GM12865 (cell line): ENCODE measurements at places on chromosomes 11 and 22.

GRCh38 chr11:1872267-1872985 lies 19.3 kb downstream of the PRR33 start:
- no peak for DNase-seq

DNA sequence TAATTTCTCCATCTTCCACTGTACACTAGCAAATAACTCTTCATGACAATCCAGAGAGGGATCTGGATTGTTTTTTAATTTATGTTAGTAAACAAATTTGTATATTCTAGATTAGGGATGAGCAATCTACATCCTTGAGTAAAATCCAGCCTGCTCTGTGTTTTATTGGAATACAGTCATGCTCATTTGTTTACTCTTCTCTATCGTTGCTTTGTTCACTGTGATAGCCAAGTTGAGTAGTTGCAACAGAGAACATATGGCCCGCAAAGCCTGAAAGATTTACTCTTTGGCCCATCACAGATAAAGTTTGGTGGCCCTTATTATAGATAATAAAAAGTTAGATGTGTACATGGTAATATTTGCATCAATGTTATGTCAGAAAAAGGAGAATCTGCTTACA lies 6.2 kb upstream of the BLID start:
- DNase-seq, result no peak

DNA sequence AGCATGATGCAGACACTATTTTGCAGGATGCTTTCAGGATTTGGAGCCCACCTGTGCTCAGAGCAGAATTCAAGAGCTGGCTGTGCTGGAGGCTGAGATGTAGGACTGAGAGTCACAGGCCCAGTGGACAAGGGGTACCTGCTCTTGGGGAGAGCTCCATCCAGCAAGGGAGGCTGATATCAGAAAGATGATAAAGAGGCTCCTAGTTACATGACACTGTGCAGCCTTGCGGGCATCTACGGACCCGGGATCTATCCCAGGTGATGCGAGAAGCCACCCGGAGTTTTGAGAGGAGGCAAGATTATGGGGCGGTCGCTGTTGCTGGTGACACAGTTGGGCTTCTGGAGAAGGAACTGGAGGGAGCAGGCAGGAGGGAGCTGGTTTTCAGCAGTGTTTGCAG lies 579.0 kb downstream of the TBC1D22A start:
- DNase-seq, result no peak

DNA sequence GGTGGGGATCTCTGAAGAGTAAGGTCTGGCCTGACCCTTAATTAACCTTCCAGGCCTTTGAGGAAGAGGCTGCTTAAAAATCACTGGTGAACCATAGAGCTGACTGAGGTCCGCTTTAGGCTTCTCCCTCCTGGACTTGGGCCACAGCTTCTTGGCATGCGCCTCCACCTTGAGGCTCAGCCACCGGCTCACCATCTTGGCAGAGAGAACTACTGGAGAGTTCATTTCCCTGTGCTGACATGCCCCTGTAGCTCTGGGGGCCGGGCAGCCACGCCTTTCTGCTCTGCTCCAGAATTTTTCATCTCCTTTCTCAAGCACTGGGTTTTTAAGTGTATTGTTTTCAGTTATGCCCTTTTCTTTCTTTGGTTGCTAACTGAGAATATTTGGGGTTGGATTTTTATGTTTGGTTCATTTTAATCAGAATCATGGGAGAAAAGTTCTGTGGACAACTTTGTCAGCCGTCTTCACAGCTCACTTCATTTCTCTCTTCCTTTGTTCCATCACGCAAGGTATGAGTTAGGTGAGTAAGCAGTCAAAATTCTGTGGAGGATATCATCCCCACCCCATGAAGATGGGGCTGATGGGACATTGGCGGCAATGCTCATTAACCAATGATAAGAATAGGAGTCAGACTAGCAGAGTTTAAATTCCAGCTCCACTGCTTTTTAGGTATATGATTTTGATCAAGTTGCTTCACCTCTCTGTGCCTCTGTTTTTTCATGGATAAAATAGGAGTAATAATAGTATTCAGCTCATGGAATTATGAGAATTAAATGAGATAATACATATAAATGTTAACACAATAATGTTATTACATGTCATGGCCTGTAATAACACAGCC lies 103.9 kb downstream of the DBX1 start:
- DNase-seq, result no peak

DNA sequence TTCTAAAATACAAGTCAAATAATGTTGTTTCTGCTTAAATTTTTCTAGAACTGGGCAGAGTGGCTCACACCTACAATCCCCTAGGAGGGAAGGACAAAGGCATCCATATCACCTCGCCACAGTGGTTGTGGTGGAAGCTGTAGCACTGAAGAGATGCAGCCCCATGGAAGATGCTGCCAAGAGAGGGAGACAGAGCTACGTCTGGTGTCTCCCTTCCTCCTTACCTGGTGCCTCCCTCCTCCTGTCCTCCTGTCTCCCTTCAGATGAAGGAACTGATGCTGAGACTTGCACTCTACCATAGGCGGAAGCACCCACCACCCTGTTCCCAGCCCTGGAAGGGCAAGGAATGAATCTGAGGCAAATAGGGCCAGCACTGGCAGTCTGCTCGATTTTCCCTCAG lies 22.3 kb downstream of the MMP27 start:
- DNase-seq, result no peak

DNA sequence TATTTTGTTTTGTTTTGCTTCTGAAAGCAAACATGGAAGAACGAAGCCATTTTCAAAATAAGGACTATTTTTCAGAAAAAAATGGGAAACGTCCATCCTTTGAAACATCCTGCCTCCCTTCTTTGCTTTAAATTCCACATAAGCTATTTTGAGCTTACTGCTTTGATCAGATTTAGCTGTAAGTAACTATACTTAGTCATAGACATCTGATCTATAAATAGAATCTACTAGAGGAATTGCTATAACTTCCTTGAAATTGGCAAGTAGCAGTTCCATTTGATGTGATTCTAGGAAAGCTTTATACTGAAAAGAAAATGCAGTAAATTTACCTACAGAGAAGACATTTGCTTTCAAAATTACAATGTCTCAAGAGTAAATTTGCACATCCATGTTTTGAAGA lies 305.8 kb downstream of the TTC28 start:
- DNase-seq, result no peak

- peak; percentile 78 for DNase-seq
Measured at GRCh38 chr11:94583866-94584500, 16.8 kb downstream of the PIWIL4 start.

GRCh38 chr22:39873965-39874364 lies 19.6 kb downstream of the ENTHD1 start:
- no peak for DNase-seq

- peak; percentile 17 for DNase-seq
Measured at GRCh38 chr11:7056828-7057513, 31.8 kb upstream of the RBMXL2 start.

GRCh38 chr11:14388352-14388751 lies 29.4 kb upstream of the RRAS2 start:
- no peak for DNase-seq

GRCh38 chr22:27610863-27611786 lies 190.4 kb downstream of the MN1 start:
- DNase-seq, result no peak

- DNase-seq, result peak; percentile 53
Measured at GRCh38 chr11:118705111-118705741, 25.8 kb upstream of the TREH start.

DNA sequence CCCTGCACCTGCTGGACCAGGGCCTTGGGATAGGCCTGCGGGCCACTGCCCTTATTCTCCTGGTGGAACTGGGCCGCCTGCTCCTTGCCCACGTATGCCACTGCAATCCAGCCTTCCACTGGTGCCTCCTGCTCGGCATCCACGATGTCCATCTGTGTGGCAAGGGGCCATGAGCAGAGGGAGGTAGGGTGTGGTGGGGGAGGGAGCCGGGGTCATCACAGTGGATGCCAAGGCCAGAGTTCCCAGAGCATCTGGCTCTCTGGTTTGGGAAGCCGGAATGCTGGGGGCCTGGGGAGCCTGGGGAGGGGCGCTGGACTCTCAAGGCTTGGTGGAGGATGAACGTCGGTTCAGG lies 627 bp downstream of the RNF215 start:
- no peak for DNase-seq

GRCh38 chr11:44445500-44446365 lies 119.7 kb upstream of the CD82 start:
- DNase-seq, result no peak

DNA sequence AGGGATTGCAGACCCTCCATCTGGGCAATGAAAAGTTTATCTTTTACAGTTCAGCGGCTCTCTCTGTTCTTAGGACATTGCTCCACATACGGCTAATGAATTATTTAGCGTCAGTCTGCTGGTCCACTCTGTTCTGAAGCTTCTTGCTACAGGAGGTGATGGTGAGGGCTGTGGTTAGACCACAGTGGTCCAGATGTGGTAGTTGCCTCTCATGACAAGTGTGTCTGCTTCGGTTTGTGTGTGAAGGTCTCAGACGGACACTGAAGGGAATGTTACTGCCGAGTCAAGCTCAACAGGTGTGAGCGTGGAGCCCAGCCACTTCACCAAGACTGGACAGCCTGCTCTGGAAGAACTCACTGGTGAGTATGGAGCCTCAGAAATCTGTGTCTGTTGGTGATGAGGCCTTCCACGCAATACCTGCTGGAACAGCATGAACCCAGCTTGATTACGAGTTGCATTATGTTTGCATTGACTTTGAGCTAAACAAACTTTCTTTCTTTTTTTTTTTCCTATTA lies 220.8 kb downstream of the DBX1 start:
- DNase-seq, result peak; percentile 57

DNA sequence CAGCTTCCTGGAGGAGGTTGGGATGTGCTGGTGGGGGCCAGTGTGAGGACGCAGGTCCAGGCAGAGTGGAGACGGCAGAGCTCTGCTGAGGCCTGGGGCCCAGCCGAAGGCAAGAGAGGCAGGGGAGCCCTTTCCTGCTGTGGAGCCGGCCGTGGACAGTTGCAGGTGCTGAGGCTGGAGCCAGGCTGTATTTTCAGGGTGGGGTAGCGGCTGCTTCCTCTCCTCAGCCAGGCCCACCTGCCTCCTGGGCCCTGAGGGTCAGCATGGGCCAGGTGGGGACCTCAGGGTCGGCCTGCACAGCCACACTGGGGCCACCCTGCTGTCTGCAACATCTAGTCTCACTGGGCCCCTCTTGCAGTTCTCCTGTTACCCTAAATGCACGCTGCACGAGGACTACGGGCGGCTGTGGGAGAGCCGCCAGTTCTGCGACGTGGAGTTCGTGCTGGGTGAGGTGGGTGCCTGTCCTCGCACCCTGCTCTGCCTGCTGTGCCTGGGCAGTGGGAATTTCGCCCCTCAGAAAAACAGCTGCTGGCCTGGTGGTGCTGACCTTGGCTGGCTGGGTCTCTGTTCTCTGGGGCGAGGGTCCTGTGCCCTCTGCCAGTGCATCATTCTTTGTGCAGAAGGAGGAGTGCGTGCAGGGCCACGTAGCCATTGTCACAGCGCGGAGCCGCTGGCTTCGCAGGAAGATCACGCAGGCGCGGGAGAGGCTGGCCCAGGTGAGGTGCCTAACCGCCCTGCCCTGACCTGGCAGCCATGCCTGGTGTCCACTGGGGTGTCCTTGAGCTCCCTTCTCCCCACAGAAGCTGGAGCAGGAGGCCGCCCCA lies 8.4 kb downstream of the THAP7 start:
- no peak for DNase-seq

DNA sequence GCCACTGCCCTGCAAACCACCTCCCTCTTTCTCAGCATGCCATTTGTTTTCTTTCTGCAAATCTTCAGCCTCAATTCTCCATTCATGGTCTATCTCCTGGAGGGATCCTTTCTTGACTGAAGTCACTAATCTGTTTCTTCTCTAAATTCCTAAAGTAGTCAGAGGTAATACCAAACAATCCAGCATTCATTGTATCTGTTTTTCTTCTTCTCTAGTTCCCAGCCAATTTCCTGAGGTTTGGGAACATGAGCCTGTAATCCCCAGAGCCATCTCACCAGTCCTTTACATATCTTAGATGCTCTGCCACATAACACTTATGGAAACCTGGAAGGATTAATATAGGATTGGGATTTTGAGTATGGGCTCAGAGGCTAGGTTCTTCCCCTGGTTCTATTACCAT lies 86.5 kb downstream of the MICAL2 start:
- DNase-seq, result no peak

DNA sequence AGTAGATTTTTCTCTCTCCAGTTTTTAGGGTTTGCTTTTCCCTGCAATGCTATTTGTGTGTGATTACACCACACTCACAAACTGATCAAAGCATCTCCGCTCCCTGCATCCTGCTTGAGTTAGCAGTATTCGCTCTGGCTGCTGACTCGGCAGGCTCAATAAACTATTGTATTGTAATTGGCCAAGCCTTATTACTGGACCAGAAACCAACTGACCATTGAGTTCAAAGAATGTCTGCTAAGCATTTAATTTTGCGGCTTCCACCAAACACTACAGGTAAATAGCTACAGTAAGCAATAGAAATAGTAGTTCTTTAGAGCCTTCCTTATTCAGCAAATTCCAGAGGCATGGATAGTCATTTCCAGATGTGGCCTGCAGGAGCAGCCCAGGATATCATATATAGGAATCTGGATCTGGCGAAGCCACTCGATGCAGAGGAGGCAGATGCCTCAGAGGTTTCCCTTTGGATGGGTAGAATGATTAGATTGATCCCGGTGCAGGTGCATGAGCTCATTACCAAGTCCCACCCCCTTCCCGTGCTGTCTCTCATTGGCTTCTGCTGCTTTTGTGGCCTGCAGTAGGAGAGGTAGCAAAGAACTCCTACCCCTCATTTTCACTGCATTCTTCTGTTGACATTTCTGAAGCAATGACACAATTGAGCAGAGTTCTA lies 77.3 kb downstream of the COMMD9 start:
- DNase-seq, result no peak

- peak; percentile 80 for DNase-seq
Measured at GRCh38 chr11:78228467-78228866, 39.7 kb downstream of the USP35 start.

DNA sequence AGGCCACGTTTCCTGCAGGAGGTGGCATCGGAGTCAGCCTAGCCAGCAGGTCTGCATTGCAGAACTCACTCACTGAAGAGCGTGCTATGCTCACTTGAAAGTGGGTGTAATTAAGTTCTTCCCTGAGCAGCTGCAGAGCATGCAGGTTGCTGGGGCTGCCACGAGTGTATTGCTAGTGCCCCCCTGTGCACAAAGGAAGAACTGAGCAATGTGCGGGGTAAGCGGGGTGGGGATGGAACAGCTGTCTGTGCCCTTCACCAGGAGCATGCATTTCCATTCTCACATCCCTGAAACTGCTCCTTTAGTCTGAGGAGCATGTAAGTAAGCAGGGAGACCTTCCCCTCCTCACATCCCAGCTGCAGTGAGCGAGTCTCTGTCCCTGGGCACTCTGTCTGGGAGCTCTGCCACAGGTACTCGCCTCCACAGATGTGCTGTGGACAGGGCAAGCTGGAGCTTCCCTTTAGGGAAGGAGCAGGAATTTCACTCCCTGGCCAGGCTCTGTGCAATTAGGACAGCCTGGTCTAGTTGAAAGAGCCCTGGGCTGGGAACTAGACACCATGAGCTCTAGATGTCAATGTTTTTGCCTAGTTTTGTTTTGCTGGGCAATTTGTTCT lies 1031.8 kb downstream of the NTM start:
- DNase-seq, result peak; percentile 82
